ENCODE measurements at places on chromosomes 2 and 18.

DNA sequence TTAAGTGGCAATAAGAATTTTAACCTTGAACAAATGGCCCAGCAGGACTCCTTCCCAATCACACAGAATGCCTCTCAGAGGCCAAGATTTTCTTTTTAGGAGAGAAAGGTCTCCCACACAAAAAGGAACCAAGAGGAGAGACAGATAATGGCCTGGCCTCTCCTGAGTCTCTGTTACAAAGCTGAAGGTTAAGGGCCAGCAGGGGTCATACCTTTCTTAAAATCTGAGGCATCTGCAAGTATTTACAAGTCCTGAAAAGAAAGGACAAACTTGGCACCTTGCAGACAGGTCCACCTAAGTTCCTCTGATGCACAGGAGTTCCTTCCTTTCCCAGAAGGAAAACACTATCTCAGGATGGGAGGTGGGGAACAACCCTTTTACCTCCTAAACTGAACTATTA lies 142.3 kb downstream of the TMEM163 start:
- no peak for DNase-seq

DNA sequence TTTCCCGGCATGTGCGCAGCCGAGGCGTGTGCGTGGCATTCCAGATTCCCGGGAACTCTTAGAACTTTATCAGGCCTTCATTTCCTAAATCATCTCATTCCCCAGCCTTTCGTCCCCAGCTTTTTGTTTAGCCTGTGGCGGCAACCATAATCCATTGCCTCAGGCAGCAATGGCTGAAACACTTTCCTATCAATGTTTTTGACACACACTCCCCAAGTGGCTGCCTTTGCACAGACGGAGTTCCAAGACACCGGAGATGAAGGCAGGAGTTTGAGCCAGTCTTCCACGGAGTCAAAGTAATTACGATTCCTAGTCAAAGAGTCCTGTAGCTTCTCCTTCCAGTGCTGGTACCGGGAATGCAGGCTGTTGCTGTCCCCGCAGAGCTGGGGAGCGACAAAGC lies 64.8 kb downstream of the KCNG2 start:
- DNase-seq, result no peak

GRCh38 chr2:235085476-235085875 lies 133.7 kb downstream of the SH3BP4 start:
- DNase-seq, result no peak

- DNase-seq, result no peak
Measured at GRCh38 chr2:232876978-232877441, 6.9 kb downstream of the SNORC start.

- peak; percentile 65 for DNase-seq
Measured at GRCh38 chr18:69400253-69400975, at the start of gene DOK6. Gene DOK6 (plus strand): TSS chr18:69400888.

Measured in Caki2 (cell line).